ENCODE measurements at places on chromosomes 12 and 14.

DNA sequence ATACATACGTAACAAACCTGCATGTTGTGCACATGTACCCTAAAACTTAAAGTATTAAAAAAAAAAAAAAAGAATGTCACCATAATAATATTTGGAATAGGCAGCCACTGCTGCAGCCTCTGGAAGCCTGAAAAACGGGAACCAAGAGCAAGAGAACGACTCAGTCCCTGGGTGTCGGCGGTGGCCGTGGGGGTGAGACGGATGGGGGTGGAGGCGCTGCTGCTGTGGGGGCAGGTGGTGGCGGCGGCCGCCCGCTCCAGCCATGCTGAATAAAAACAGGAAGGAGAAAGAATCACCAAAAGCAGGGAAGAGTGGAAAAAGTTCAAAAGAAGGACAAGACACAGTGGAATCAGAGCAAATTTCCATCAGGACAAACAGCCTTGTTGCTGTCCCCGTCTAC lies 46.9 kb downstream of the ZFYVE21 start:
- DNase-seq = no peak

DNA sequence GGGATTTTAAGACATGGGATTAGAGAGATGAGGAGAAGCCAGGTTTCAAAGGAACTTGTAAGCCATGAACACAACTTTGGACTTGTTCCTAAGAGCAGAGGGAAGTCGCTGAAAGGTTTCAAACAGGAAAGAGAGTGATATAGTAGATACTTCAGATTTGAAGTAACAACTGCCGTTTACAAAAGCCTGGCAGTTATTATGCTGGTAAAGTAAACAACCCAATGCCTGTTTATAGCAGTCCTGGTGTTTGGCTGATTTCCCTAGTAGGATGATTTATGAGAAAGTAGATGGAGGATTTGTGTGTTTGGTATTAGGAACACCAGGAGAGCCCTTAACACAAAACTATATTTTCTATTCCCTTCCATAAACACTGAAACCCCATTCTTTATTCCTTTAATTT lies 285.7 kb downstream of the RMST start:
- DNase-seq = no peak

GRCh38 chr12:116172224-116172849 lies 105.2 kb downstream of the MED13L start:
- DNase-seq = no peak

GRCh38 chr12:58570411-58570810 lies 349.9 kb downstream of the LRIG3 start:
- no peak for DNase-seq

- no peak for DNase-seq
These were observed 58.8 kb downstream of the SEL1L start for GRCh38 chr14:81474685-81475324.

DNA sequence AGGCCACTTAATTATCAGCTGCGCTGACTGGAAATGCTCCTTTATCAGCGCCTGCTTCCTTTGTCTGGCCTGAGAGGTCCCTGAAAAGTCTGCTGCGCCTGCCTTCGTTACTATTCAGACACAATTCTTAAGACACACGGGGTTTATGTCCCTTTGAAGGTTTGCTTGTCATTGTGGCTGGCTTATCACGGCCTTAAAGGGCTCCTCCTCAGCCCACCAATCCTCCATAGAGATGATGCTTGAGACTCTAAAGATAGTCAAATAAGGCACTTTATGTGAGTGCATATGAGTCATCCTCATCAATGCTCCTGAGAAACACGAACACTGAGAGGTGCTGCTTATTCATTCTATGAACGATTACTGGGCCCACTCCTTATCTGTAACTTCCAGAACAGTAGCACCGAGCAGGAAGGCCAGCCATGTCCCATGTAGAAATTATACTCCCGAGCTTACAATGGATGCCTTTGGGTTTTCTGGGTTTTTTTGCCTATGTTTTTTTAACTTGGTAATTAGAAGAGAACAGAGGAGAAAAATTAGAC lies 1268.2 kb upstream of the TMEM132C start:
- DNase-seq = no peak

DNA sequence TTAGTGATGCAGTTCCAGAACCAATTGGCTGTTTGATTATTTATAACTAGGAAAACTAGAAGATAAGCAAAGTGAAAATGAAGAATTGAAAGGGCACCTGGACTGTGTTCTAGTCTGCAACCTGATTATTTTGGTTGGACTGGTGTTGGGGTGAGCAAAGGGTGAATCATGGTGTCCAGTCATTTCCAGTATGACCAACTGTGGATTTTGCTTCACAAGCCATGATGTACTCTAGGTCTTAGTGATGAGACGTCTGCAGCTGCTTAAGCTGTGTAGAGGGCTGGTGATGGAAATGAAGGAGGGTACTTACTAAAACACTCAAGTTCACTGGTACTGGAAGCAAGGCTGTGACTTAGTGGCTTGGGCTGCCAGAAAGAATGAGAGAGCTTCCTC lies 193.2 kb upstream of the FRMD6 start:
- DNase-seq = no peak

DNA sequence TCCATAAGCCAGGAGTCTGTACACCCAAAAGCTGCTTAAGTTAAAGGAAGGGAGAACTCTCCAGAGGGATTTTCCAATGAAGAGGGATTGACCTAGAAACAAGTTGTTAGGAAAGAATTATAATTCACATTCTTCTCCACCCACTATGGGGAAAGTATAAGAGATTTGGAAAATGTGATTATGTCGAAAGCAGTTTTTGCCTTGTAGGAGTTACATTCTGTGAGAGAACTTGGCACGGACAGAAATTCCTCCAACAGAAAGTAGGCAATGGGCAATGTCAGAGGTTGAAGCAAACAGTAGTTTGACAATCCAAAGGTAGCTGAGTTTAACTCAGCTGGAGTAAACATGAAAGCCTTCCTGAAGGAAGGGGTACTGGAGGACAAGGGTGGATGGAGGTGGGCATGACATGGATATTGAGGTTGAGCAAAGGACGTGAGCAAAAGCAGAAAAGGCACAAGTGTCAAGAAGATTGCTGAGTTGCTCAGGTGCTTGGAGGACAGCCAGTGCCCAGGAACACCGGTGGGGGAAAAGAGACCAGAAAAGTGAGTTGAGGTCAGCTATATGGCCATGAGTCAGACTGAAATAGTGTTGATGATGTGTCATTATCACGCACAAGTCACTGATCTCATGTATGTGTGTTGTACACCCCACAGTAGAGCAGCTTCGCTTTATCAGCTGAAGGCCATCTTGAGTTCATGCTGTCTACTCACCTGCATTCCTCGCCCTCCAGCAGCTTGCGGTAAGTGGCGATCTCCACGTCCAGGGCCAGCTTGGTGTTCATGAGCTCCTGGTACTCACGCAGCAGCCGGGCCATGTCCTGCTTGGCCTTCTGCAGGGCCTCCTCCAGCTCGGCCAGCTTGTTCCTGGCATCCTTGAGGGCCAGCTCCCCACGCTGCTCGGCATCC lies 4.0 kb downstream of the KRT5 start:
- no peak for DNase-seq

DNA sequence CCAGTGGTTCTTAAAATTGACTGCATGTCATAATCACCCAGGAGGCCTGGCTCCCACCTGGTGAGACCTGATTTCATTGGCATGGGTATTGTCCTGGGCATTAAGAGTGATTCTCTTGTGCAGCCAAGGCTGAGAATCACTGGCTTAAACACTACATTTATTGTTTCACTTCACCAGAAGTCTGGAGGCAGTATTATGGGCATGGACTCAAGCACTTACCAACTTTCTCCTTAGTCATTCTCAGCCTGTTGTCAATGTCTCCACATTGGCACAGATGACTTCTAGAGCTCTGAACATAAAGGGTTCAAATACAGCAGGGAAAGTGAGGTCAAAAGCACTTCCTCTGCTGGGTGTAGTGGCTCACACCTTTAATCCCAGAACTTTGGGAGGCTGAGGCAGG lies 25.6 kb upstream of the GCH1 start:
- DNase-seq = no peak

DNA sequence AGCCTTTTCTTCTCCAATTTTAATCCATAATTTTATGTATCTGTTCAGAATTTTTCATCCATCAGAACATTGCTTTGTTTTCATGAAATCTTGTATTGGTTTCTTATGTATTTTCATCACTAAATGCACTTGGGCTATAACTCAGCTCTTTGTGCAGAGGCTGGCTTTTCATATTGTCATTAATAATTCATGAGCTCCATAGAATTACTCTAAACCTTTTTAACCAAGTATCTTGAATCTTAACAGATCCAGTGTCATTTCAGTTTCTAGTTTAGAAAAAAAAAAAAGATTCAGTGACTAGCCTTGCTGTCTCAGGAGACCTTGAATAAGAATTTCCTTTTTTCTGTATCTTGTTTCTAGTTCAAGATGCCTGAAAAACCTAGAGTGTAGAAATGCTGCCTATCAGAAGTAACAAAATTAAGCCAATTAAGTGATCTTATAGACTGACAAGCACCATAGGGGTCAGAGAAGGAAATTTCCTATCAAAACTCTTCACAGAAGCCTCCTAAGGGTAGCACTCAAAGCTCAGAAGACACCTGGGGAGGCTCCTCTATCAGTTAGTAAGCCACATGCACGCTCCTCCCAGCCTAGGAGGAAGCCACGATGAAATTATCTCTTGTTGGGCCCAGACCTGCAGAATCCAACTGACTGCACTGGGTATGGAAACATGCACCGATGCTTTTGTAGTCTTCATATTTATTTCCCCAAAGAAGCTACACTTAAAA lies 163.4 kb downstream of the KICS2 start:
- DNase-seq = no peak

- no peak for DNase-seq
These were observed 14.3 kb downstream of the REM2 start for GRCh38 chr14:22897357-22897756.

DNA sequence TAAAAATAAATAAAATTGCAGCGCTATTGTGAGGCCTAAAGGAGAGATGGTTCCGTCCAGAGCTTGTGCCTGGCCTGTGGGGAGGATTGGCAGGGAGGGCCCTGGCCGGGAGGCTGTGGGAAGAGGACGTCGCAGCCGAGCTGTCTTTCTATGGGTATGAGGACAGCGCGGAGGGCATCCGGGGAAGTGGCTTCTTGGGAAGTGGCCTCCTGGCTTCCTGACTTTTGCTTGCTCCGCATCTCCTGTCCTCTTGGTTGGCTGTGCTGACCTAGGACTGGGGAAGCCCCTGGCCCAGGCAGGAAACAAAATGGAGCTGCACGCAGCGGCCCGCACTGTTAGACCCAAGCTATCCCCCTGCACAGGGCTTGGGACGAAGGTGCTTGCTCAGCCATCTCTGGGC lies 22.2 kb upstream of the MEG3 start:
- no peak for DNase-seq

DNA sequence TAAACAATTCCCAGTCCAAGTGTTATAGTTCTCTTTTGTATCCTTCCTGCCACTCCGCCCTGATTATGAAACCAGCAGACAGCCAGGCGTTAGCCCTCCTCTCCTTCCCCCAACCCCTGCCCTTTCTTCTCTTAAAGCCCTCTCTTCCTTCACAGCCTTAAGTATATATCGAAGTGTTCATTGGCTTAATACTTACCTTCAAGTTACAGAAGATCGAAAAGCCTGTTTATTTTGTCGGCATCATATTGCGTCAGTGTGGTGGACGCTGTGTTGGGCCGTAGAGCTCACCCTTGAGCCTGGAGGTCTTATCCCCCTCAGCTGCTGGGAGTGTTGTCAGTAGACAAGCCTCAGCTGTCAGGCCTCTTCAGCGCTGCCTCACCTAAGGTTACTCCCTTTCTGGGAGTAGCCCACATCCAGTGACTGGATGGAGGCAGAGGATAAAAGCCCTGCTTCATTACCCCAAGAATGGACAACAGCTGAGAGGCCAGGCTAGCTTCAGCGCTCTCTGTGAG lies 36.2 kb downstream of the CMAS start:
- DNase-seq = no peak

- DNase-seq = no peak
These were observed 40.6 kb downstream of the EP400 start for GRCh38 chr12:131990066-131990979.

DNA sequence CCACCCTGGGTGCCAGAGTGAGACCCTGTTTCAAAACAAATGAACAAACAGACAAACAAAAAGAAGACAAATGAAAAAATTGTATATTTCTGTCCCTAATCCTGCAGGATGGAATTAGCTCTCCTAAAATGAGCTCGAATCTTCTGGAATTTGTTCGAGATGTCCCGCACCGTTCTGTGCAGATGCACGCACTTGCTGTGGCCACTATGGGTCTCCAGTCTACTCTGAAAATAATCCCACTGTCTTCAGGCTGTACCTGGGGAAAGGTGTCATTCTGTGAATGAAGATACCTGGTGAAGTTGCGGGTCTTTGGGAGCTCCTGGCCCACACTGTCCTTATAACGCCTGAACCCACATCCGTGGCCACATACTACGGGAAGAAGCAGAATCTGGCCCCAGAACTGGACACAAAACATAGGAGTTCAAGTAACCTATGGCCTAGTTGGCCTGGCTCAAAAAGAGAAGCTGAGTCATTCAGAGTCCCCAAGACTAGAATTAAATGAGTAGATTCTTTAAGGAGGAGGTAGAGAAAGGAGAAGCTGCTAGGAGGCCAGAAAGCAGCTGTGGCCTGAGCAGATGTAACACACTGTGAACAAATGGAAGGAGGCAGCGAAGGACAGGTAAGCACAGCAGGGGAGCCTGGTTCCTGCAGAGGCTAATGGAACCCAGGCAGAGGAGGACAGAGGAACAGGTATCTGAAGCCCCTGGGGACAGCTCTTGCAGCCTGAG lies 108.6 kb downstream of the FOXN3 start:
- no peak for DNase-seq

DNA sequence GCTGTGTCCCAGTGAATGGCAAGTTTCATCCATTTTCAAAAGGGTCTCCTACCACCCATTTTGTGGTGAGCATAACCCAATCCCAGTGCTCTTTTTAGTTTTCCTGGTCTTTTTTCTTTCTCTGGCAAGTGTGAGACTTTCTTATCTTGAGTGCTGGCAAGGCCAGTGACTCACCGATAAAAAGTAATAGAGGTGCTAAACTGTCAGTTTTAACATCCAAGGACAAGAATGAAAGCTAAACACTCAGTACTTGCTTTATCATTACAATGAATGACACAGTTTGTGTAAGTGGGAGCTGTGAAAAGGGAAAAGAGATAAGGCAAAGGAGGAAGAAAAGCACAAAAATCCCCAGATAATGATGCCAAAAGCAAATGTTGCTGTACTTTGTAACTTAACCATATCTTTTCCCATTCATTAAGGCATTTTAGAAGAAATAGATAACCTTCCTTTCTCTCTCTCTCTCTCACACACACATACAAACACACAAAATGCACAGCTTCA lies 4.9 kb upstream of the LRIG3 start:
- DNase-seq = no peak

- no peak for DNase-seq
These were observed 203.1 kb downstream of the KIF21A start for GRCh38 chr12:39239490-39240486.
